EL (cell line): ENCODE measurements at places on chromosomes 2 and 18.

GRCh38 chr18:5868218-5868854 is 27.0 kb downstream of the TMEM200C start:
- peak; percentile 48 for DNase-seq

- DNase-seq, result peak; percentile 31
These were observed 25.6 kb downstream of the CYB5A start for GRCh38 chr18:74266161-74266560.

DNA sequence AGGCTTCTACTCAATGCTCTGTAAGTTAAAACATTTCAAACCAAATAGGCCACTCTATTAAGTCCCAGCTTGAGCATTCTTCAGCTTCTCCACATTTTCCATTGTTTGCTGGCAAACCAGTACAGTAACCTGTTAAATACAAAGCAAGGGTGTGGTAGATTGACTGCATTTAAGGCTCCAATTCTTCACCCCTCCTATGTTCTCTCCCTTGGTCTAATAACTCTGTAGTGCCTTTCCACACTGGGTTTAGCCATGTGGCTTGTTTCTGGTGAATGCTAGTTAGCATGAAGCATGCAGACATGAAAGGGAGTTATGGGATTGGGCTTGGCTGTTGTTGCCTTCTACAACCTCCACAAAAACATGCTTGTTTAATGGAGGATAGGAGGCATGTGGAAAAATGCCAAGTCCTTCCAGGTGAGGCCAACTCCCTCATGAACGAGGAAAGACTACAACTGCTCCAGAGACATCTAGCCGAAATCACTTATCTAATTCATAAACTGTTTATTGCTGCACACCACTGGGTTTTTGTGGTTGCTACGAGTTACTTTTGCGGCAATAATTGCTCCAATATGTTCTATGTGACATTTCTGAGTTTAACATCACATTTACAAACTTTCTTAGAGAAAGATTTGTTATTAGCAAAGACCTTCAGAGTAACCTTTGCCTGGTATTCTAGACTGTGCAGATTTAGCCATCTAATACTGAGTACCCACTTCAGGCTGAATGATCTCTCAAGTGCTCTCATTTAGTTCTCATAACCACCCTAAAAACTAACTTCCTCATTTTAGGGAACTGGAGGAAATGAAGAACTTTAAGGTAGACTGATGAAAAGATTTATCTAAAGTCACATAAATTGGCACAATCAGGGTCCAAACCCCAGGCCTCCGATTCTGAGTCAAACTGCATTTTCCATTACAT is 104.0 kb downstream of the SMAD2 start:
- DNase-seq, result no peak

DNA sequence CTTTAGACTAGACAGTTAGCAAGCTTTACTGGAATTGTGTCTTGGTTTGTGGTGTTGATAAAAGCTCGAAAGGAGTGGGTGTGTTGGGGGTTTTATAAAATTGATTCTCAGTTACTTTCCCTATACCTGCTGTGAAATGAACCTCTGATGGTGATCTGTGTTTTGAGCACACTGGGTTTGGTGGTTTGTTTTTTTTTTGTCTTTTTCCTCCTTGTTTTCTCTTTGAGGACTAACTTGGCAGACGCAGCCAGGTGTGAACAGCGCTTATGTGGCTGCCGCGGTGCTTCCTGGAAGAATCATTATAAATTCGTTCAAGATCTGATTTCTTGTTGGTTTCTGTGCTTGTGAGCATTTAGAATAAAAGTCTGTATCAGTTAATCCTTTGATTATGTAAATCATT is 28.5 kb downstream of the GRHL1 start:
- DNase-seq, result no peak

DNA sequence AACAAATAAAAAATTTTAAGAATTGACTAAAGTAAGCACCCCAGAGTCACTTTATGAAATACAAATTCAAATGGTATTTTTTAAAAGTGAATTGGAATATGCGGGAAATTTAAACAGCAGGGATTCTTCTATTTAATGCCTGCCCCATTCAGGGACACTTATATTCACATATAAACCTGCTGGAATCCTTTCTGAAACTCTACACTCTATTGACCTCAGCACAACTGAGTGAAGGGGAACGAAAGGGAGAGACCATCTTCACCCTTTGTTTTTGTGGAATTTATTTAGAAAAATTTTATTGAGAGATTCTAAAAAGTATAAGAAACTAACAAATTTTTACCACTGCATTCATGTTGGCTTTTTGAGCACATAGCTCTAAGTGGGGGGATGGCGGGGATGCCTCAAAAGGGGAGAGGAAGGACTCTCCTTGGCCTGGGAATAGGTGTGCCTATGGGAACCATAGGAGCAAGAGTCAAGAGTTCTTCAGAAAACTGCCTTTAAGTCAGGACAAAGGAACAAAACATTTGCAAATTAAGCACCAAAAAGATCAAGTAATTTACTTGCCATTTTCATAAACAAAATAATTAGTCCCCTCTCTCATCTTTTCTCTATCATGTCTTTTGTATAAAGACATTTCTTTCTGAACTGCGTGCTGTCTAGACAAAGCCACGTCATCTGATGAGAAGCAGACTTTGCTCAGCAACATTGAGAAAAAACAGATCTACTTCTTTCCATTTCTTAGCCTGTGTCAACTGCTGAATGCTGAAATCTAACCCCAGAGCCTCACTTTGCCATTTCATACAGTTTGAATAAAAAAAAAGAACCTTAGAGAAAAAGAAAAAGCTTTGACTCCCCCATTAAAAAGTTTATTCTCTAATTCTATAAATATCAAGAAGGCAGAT is 21.6 kb upstream of the FLACC1 start:
- DNase-seq, result no peak

GRCh38 chr2:11370377-11371091 is 26.1 kb upstream of the ROCK2 start:
- no peak for DNase-seq

- DNase-seq, result no peak
These were observed 92.8 kb upstream of the APCDD1 start for GRCh38 chr18:10361660-10362059.

- peak; percentile 20 for DNase-seq
These were observed 373.7 kb upstream of the GALNT5 start for GRCh38 chr2:156883804-156884203.

- no peak for DNase-seq
These were observed 181.7 kb upstream of the TPO start for GRCh38 chr2:1231466-1232063.

- no peak for DNase-seq
These were observed 192.5 kb downstream of the EN1 start for GRCh38 chr2:118654945-118655344.

DNA sequence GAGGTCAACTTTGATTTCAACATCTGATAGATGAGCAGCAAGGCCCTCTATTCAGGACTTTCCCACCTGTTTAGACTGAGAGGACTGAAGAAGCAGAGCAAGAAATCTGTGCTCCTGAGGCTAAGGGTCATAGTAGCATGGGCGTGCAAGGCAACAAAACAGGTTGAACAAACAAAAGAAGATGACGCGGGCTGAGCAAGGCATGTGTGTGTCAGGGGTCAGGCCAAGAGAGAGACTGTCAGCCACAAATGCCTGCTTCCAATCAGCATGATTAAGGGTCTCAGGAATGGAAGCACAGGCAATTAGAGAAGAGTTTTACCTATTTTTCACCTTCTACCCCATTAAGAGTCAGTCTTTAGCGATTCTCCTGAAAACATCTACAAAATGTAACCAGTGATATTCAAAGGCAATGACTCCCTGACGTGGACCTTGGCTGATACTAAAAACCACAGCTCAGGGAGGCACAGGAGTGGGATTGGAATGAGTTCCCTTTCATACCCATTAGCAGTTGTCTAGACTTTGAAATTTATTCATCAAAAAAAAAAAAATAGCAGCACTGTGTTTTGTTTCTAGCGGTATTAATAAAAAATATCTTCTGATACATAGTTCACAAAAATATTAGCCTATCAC is 81.9 kb downstream of the DYNAP start:
- DNase-seq, result no peak

GRCh38 chr18:58541789-58542425 is 87.0 kb downstream of the ALPK2 start:
- peak; percentile 99 for DNase-seq

- no peak for DNase-seq
These were observed 1327.2 kb upstream of the DDX18 start for GRCh38 chr2:116487336-116487735.

DNA sequence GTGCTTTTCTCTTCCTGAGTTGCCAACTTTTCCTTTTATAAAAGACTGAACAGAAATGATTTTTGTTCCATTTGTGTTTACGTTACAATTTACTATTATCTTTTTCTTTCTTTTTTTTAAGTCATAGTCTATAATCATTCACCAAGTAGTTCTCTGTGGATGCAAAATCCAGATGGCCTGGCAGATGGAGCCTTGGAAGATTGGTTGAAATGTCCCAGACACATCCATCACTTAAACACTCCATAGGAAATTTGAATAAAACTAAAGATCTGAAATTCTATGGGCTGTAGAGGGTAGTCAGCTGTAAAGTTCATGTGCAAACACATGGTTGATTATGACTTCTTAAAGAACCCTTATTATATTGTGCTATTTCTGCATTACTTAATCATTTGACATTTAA is 164.8 kb upstream of the DOCK10 start:
- DNase-seq, result no peak

DNA sequence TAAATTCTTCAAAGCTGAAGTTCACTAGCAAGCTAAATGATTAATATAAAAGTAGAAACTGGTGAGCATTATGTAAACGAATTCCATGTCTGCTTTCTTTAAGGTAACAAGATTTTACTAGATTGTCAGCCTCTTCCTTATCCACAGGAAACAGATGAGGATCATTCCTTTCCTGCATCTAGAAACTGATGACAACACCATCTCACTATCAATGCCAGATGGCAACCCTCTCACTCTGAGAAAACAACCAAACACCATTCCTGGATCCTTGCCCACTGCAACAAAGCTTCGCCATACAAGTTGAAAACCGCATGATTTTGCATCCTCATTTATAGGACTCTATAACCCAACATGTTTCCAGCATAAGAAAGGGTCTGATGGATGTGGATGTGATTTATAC is 122.9 kb downstream of the ZNF521 start:
- peak; percentile 39 for DNase-seq

DNA sequence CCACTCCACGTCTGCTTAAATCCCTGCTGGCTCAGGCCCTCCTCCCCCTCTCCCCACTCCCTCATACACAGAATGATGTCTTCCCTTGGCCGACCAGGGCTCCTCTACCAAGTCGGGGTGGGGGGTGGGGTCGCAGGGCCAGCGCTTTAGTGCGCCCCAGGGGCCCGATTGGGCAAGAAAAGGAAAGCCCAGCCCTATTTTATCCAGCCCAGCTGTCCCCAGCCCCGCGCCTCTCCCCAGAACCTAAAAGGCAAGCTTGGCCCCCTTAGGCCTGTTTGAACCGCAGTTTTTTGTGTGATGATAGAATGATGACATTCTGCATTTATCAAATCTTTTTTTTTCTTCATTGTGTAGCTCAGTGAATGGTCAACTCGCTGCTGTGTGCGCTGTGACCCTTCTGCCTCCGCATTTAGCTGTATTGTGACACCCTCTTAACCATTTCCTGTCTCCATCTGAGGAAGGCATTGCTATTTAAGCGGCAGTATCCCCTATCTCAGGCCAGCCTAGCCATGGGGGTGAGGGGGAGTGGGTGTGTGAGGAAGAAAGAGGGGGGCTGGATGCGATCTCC is 231.4 kb downstream of the HAUS1 start:
- no peak for DNase-seq

- DNase-seq, result no peak
These were observed 48.7 kb downstream of the NCK2 start for GRCh38 chr2:105793196-105793975.

- no peak for DNase-seq
These were observed 170.2 kb upstream of the SMAD2 start for GRCh38 chr18:48100651-48101165.
